ENCODE measurements at places on chromosomes 7 and 10. TPM values are rescaled to one million over a fixed set of nuclear protein-coding genes. Genes with fewer than 3 reads are reported as not detected.

The WDR11 gene
- 89.4 TPM for total RNA-seq

The AKR1C8 gene
- total RNA-seq, result not detected

The TRIM73 gene
- total RNA-seq, result 1.7 TPM

The LRMDA gene
- total RNA-seq, result 9.5 TPM

The ZCWPW1 gene
- total RNA-seq, result 3.5 TPM

The DTX2 gene
- 8.1 TPM for total RNA-seq

The C10orf53 gene
- not detected for total RNA-seq

The RBM28 gene
- total RNA-seq, result 16.1 TPM

The NPSR1 gene
- not detected for total RNA-seq

The ADCY1 gene
- 0.43 TPM for total RNA-seq

The CPXM2 gene
- 52.1 TPM for total RNA-seq

The CPA5 gene
- 0.13 TPM for total RNA-seq

The SMKR1 gene
- total RNA-seq, result 1.0 TPM

Data from articular chondrocyte of knee joint (primary cell).